ENCODE measurements at places on chromosomes 4 and X.

DNA sequence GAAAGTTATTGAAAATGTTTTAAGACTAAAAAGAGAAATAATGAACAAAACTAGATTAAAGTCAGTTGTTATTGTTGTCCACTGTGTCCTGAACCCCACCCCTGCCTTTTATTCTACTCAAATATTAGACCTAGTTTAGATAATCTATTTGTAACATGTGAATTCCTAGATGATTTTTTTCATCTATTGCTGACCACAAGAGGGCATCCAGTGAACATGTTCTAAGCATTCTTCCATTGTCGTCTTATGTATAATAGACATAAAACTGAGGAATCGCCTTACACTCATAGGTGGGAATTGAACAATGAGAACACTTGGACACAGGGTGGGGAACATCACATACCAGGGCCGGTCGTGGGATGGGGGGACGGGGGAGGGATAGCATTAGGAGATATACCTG is 36.4 kb upstream of the HPRT1 start:
- DNase-seq: peak; percentile 0

DNA sequence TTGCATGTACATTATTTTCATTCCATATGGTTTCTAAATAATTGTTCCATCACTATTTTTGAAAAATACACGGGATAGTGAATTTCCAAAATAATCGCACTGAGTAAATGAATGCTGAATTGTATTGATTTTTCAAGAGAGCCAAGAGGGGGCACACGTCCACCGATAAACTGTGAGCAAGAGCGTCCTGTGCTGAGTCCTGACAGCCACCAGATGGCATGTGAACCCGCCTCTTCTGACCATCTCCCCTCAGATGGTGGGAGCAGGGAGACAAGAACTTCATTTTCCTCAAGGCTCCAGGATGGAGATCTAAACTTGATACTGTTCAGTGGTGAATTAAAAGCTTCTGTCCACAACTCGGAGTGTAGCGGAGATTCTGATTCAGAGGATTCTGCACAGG is 30.6 kb upstream of the IL9R start:
- peak; percentile 66 for DNase-seq

- DNase-seq: no peak
Observed at GRCh38 chr4:53818104-53818503, 226.8 kb upstream of the LNX1 start.

GRCh38 chr4:184136525-184136924 is 81.1 kb downstream of the ENPP6 start:
- DNase-seq: no peak

DNA sequence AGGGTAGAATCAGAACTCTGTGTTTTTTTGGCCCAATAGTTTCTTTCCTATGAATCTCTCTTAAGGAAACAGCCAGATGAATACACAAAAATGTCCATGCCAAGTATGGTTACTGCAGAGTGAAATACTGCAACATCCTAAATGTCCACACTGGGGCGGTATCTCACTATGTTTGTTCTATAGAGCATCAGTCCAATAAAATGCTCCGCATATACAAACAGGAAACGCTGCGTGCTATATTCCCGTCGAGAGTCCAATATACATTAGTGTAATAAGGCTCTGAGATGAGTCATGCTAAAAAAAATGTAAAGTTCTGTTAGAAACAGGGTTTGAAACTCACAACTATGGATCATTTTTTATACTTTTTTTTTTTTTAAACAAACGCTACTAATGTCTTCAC is 72.9 kb upstream of the ENOX2 start:
- peak; percentile 2 for DNase-seq

DNA sequence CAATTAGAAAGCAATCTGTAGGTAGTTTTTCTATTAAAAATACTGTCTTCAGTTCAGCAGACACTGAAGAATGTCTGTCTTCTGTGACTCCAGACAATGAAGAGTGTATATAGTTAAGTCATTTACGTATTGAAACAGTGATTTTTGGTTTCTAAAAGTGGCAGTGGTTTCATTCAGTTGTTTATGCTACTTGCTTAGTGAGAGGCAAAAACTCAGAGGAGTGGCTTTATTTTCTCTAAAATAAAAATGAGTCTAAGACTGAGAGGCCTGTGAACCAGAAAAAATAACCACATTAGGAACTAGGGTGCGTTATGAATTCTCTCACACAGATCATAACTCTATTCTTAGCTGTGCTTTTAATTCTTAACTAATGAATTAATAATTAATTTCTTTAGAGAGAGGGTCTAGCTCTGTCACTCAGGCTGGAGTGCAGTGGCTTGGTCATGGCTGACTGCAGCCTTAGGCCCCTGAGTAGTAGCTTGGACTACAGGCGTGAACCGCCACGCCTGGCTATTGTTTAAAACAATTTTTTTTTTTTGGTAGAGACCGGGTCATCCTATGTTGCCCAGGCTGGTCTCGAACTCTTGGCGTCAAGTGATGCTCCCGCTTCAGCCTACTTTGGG is 31.4 kb downstream of the FREM3 start:
- DNase-seq: no peak

DNA sequence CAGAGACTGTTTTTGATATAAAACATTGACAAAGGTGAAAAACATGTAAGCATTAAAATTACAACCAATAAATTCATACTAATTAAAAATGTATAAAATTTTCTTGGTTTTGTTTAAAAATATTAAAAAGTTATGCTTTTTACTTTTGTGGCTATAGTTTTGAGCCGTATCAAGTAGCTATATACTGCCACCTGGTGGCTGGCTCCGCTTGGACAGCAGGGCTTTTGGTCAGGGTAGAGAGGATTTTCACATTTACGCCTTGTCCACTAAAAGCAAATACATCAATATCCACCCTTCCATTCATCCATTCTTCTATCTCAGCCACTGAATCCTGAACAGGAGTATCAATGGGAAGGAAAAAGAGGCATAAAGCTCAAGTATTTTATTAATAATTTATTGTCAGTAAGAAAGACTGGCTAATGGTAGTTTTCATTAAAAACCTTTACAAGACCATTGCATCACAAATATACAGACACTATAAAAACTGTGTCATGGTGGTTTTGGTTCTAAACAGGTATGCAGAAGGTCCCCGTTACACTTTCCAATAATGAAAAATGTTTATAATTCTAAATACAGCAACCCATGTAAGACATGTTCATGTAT is 32.1 kb upstream of the MTNR1A start:
- peak; percentile 40 for DNase-seq

DNA sequence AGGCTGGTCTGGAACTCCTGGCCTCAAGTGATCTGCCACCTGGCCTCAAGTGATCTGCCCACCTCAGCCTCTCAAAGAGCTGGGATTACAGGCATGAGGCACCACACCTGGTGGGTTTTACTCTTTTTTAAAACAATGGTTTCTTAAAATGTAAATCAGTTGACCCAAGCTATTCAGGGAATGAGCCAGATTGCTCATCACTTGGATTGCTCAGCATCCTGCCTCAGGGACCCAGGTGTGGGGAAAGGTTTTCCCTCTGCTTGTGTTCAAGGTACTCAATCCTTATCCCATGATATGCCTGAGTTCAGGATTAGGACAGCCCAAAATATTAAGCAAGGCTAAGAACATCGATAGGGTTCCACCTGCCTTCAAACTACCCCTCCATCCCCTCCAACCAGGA is 67.4 kb downstream of the CHRNA9 start:
- DNase-seq: no peak
